ENCODE measurements at places on chromosomes 2 and 18. TPM values are rescaled to one million over a fixed set of nuclear protein-coding genes. Genes with fewer than 3 reads are reported as not detected.

The GDF7 gene
- total RNA-seq: 0.48 TPM

The MBOAT2 gene
- total RNA-seq: 3.4 TPM

The KCTD1 gene
- 3.2 TPM for total RNA-seq

The DIS3L2 gene
- total RNA-seq: 30.2 TPM

The ANTXR1 gene
- not detected for total RNA-seq

The PSD4 gene
- total RNA-seq: 300 TPM

The PDCL3 gene
- total RNA-seq: 26.1 TPM

The TUBA3D gene
- total RNA-seq: not detected

The RNF181 gene
- 156 TPM for total RNA-seq

The BOLA3 gene
- 51.7 TPM for total RNA-seq

The SLC25A12 gene
- total RNA-seq: 30.1 TPM

- no peak for ATAC-seq
These were observed 58.2 kb upstream of the REG3G start for GRCh38 chr2:78967294-78967693.

- no peak for ATAC-seq
These were observed 6.0 kb downstream of the HOXD3 start for GRCh38 chr2:176162911-176163671.

- ATAC-seq: no peak
These were observed 2.0 kb downstream of the GDF7 start for GRCh38 chr2:20668871-20669475.

DNA sequence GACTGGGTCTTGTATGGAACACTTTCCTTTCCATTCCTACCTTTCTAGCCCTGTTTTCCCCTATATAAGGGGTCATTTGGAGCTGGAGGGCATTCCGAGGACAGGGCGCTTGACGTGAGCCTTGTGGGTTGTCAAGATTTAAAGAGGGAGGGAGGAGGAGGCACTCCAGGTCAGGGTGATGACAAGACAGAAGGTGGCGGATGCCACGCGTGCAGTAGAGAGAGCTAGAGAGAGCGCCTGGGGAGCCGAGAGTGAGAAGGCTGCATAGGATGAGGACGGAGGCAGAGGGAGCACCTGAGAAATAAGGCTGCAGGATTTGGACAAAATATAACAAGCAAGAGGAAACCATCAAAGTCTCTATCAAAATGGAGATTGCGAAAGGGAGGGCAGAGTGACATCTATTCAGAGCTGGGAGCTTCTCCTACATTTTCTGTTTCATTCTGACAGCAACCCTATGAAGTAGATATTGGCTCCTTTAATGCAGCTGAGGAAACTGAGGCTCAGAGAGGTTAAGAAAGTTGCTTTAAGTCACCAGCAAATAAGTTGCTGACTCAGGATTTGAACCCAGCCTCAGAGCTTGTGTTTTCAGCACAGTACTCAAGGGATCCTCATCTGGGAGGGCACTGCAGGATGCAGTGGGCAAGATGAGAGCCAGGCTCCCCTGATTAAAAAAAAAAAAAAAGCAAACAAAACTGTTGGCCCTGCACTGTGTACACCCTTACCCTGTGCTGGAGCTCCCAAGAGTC lies 124.2 kb downstream of the MRO start:
- ATAC-seq: no peak

GRCh38 chr2:28036307-28036706 lies 145.8 kb downstream of the BABAM2 start:
- no peak for ATAC-seq

- no peak for ATAC-seq
These were observed 102.8 kb downstream of the SMAD7 start for GRCh38 chr18:48847807-48848486.

DNA sequence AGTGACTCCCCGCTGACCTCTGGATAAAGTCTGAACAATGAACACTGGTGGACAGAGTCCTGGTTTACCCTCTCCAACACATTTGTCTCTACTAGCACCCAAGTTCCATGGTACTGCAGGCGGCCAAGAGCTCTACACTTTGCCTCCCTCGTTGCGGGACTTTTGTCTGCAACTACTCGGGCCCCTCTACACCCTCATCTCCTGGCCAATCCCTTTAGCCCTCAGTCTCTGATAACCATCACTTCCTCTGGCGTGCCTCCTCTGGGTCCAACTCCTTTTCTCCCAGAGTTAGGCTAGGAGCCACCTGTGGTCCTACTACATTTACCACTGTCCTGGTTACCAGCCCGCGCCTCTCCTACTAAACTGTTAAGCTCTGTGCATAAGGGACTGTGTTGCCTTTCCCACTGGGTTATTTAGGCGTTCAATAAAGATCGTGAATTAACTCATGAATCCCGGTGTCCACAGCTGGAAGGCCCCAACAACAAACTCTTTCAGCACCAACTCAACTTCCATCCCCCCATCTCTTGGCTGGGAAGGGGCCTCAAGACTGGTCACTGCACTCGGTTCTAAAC lies 757 bp downstream of the HDHD2 start:
- no peak for ATAC-seq

DNA sequence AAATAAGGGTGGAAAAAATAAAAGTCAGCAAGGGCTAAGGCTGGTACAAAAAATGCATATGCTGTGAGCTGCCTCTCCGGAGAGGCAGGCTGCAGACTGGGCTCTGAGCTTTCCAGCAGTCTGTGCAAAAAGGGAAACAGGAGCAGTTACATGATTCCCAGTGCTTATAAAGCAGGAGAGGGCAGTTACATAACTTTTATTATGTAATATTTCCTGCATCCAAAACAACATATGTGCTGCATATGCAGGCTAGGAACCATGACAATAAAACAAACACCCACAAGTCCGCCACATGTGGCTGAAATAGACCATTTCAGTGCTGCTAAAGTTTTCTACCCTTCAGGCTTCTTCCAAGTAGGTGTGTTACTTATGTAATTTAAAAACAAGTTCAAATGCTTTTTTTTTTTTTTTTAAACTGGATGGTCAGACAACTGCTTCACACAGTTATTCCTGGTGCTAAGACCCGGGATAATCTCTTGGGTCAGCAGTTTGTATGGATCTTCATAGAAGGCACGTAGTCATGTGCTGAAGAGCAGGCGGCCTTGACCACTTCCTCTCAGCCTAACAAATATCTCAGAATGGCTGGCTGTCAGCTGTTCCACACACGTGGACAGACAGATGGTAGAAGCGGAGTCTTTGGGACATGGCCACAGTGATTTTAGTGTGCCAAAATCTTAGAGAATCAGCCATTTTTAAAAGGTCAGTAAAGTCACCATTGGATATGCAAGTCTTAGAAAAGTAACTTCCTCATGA lies 43.5 kb downstream of the ARMC9 start:
- no peak for ATAC-seq

GRCh38 chr2:143968360-143968759 lies 551.6 kb downstream of the ZEB2 start:
- ATAC-seq: peak; percentile 53

- no peak for ATAC-seq
These were observed 414.4 kb upstream of the SALL3 start for GRCh38 chr18:78565240-78565639.

DNA sequence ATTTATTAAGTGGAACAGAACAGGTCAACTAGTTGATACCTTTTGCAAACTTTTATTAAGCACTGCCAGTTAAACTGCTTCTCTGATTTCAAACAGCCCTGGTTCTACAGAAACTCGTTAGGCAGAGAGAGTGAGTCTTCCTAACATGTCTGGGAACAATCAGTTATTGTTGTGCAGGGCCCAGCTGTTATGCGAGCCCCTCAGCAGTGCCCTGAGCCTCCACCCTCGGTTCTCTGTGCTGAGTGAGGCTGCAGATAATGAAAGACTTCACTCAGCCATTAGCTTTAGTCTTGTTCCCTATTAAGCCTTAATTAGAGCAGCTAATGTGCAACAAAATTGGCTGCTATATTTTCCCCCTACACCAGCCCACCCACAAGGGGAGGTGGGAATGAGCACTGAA lies 39.6 kb downstream of the KCTD18 start:
- no peak for ATAC-seq

DNA sequence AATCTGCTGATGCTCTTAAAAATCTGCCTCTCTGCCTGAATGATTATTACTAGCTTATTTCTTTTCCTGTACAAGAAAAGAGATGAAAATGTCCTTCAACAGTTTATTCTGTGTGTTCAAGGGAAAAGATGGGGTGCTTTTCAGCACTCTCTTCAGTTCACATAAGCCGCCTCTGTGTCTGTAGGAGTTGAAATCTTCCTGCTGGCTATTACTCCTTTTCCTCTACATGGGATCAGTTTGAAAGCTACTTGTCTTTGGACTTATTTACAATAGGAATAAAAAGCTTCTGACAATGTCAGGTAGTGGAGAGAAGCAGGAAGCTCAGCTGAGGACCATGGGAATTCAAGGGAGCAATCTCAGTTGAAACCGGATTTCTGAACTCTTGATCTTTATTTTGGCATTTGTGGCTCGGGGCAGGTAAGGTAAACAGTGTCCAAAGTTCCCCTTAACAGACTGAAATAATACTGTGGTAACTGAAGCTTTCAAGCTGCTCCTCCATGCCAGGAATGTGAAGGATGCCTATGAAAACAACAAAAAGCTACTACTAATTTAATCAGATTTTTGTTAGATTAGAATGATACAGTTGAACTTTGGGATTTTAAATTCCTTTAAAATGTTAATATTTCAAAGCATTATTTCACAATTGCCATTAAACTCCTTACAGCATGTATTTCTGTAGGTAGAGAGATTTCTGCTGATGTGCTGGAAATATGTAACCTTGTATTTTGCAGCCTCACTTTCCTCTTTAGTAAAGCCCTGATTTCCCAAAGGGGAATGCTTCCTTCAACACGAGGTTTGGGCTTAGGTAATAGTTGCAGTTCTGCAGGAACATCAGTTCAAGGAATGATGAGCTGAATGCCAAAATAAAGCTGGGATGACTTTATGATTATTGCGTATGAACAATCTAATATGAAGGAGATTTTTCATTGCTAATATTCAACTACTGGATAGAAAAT lies 43.6 kb downstream of the MAPRE2 start:
- ATAC-seq: no peak

GRCh38 chr2:39696838-39697237 lies 31.1 kb downstream of the TMEM178A start:
- no peak for ATAC-seq

DNA sequence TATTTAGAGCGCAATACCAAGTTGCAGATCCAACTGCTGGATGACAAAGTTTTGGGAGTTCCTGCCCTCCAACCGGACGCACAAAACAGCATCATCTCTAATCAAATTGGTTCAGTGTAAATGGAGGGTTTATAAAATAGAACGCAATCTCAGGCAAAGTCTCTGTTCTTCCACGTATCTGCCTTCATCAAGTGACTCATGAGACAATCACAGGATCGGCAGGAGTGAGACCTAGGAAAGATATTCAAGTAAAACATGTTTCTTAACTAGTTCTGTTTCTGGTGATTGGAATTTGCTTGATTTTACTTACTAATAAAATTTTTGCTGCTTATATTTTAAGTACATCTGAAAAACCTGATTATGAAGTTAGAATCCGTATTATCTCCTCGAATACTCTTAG lies 7.6 kb downstream of the FZD5 start:
- no peak for ATAC-seq

- no peak for ATAC-seq
These were observed 316.2 kb downstream of the GBX2 start for GRCh38 chr2:235851828-235852525.

- no peak for ATAC-seq
These were observed 7.4 kb upstream of the RAB1A start for GRCh38 chr2:65137197-65137775.

- no peak for ATAC-seq
These were observed 480.1 kb upstream of the TCF4 start for GRCh38 chr18:56067969-56068671.

DNA sequence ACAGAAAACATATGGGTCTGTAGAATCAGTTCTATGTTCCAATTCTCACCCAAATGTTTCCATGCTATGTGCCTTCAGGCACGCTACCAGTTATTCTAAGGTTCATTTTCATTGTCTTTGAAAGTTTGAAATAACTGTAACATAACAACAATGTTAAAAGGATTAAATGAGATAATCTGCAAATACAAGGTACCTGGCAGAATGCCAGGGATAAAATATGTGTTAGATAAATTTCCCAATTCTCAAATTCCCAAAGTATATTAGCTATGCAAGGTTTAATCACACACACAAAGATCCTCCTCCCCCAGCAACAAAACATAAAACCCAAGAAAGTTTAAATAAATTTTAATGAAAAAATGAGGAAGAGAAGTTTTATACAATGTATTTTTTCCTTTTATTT lies 261.2 kb downstream of the LRP1B start:
- ATAC-seq: no peak

DNA sequence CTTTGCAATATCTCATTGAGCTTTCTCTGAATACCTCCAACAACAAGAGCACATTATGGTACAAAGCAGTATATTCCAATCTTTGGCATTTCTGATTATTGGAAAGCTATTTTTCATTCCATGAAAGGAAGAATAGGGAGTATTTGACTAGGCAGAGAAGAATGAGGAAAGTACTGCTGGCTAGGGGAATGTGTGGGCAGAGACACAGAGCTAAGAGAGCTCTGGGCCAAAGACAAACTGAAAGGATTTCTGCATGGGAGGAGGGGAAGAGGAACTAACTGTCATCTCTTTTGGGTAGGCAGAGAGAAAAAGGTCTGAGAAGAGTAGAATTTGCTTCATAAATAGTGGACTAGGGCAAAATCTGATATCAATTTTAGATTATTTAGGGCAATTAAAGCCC lies 150.8 kb downstream of the CCDC85A start:
- no peak for ATAC-seq

GRCh38 chr18:10201226-10201625 lies 253.2 kb upstream of the APCDD1 start:
- ATAC-seq: no peak

DNA sequence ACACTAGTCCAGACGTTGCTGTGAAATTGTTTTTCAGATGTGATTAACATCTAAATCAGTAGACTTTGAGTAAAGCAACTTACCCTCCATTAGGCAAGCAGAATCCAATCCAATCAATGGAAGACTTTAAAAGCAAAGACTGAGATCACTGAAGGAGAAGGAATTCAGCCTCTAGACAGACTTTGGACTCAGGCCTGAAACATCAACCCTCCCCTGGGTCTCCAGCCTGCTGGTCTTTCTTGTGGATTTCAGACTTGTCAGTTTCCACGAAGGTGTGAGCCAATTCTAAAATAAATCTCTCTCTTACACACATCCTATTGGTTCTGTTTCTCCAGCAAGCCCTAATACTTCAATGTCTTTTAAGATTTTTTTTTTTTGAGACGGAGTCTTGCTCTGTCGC lies 50.0 kb upstream of the EDAR start:
- no peak for ATAC-seq

- ATAC-seq: no peak
These were observed 68.6 kb upstream of the RAPH1 start for GRCh38 chr2:203603456-203604389.

GRCh38 chr18:32801228-32801627 lies 28.4 kb upstream of the KLHL14 start:
- no peak for ATAC-seq

DNA sequence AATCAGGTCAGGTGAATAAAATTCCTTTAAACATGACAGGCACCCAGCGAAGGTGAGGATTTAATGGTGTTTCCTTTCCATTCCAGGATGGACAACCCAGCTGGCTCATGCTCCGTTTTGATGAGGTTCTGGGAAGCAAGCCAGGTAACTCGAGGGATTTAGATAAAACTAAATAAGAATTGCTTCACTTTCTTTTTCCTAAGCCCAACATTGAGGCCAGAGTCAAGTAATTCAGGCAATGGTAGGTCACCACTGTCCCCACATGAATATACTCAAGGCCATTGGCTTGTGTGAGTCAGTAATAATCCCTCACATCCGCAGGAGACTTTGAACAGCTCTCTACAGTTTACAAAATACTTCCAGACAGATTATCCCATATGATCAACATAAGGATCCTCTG lies 16.2 kb upstream of the LRATD1 start:
- no peak for ATAC-seq

GRCh38 chr18:74803769-74804168 lies 206.1 kb downstream of the ZNF407 start:
- ATAC-seq: no peak

GRCh38 chr18:36199691-36200295 lies 12.5 kb downstream of the MOCOS start:
- no peak for ATAC-seq

Measured in activated T-helper 17 cell treated with anti-CD3 and anti-CD28 coated beads, Interleukin-2, amount 50 U/mL, for 72 hours (primary cell).